ENCODE measurements at places on chromosomes 3 and 15. TPM values are rescaled to one million over a fixed set of nuclear protein-coding genes. Genes with fewer than 3 reads are reported as not detected.

DNA sequence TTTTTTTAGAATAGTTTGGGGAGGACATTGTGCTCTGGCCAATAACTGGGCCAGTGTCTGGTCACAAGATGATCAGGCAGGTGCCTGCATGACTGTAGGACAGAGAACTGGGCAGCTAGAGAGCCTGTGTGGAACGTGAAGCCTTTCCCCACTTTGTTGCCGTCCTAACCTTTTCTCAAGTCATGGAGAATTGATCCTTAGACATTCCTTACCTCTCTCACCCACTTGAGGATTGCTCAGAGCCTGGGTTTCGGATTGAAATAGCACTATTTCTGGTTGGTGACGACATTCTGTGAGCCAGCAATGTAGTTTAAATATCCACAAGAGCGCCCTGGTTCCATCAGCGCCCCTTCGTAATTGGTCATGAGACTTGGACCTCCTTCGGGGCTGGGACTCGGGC is 138.4 kb downstream of the IGF1R start:
- no peak overlapping the region for H3K4me3 ChIP-seq
- no peak overlapping the region for H3K27ac ChIP-seq
- peaks cover 22% of the 10 kb centered on the region for H3K4me1 ChIP-seq

GRCh38 chr3:124878561-124879336 is 8.4 kb downstream of the ITGB5 start:
- no peaks in the 10 kb centered on the region for H3K27me3 ChIP-seq
- H3K4me1 ChIP-seq: peaks cover 56% of the 10 kb centered on the region
- peak overlapping the region; percentile 19 for H3K4me3 ChIP-seq
- peak overlapping the region; percentile 72 for H3K27ac ChIP-seq
- peak; percentile 98 for DNase-seq
- H3K36me3 ChIP-seq: peaks cover 3% of the 10 kb centered on the region

GRCh38 chr15:40952901-40953712 is at the start of gene CHAC1:
CHAC1 (plus strand) TSS chr15:40953471; CDS start chr15:40953584, 113 bp downstream.
- H3K27ac ChIP-seq: peak within 1 kb of the TSS; percentile 80
- H3K4me1 ChIP-seq: peaks cover 10% of the 10 kb centered on the region
- H3K27me3 ChIP-seq: no peaks in the 10 kb centered on the region
- DNase-seq: peak; percentile 89

DNA sequence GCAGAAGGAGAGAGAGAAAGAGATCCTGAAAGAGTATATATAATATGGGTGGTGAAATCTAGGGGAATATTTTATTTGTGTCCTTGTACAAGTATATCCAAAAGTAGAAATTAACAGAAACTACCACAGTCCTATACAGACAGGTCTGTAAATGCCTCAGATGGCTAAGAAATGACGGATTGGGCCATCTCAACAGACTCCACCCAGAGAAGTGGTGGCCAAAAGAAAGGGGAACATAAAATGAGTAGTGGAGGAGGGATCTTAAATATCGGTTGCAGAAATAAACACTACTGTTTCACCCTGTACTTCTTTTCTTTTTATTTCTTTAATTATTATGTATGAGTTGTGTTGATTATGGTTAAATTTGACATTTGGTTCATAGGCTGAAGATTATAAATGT is 47.7 kb downstream of the CCR3 start:
- H3K4me1 ChIP-seq: no peaks in the 10 kb centered on the region
- no peaks in the 10 kb centered on the region for H3K36me3 ChIP-seq
- DNase-seq: no peak
- H3K27ac ChIP-seq: no peak overlapping the region
- no peak overlapping the region for H3K4me3 ChIP-seq

DNA sequence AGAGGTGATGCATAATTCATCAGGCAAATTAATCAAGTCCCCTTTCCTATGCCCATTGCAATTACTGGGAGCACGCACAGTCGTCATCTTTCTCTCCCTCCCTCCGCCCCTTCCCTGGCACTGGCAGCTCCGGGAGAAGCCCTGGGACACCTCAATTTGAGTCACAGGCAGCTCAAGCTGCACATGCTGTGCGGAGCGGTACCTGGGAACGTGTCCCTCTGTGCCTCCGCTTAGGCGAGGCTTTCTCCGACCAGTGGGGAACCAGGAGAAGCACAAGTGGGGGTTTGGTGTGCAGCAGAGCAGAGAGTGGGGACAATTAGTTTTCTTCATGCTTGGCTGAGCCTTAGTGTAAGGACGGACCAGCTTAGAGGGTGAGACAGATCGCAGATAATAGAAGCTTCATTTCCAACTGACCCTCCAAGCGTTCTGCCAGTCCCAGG is 88.3 kb downstream of the SOX14 start:
- H3K4me3 ChIP-seq: no peak overlapping the region
- H3K36me3 ChIP-seq: no peaks in the 10 kb centered on the region
- no peak for DNase-seq
- H3K27ac ChIP-seq: no peak overlapping the region

DNA sequence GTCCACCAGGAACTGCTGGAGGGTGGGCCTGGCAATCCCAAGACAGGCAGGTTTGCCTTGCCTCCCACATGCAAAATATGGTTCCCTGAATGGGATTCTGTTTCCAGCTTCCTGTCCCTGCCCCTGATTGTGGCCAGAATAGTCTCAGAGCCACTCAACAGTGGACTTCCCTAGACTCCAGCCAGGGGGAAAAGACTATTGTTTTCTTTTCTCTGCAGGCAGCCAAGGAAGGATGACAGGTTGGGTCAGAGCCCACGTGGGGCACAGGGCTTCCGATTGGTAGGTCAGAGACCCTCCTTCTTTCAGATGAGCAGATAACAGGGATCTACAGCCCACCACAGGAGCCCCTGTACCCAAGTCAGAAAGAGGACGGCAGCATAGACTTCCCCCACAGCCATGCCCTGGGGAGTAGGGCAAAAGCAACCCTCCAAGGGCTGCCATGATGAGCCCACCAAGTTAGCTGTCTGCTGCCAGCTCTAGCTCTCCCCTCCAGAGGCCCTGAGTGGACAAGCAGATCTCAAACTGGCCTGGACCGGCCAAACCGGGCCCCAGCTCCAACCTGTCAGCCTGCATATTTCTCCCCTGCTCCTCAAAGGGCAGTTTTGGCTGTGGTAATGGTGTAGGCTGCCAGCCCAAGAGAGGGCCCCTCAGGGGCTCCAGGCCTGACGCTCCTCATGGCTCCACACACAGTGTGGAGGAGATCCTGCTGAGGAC is 6.4 kb downstream of the TLR9 start:
- H3K27ac ChIP-seq: no peak overlapping the region
- H3K4me3 ChIP-seq: no peak overlapping the region
- peaks cover 5% of the 10 kb centered on the region for H3K36me3 ChIP-seq
- no peak for DNase-seq
- H3K27me3 ChIP-seq: no peaks in the 10 kb centered on the region

DNA sequence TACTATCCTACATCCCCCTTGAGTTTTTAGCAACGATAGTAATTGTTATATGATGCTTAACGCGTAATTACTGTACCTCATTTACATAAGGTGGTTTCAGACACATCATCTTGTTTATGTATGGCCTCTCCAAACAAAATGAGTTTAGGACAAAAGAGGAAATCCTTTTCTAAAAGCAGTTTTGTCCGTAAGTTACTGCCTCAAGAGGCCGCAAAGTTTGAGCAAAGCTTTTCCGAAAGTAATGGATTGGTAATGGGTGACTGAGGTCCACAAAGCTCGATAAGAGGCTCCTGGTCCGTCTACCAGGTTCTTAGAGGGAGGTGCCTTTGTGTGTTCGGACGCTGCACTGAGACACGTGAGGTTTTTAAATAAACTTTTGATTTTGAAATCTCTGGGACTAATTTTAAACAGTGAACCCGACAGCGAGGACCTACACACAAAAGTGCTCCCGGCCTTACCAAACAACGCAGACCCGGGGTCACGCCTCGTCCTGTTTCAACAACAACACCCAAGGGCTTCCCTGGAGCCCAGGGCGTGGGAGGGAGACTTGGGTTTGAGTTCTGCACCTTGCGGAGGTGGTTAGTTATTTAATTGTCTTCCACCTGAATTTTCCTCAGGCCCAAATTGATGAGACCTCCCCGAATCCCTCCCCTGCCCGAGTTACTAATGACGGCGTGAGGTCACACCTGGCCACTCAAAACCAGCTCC is 456 bp upstream of the C15orf61 start:
- DNase-seq: no peak
- peak overlapping the region; percentile 91 for H3K27ac ChIP-seq
- peak overlapping the region; percentile 74 for H3K4me3 ChIP-seq
- no peaks in the 10 kb centered on the region for H3K36me3 ChIP-seq
- H3K4me1 ChIP-seq: peaks cover 5% of the 10 kb centered on the region

DNA sequence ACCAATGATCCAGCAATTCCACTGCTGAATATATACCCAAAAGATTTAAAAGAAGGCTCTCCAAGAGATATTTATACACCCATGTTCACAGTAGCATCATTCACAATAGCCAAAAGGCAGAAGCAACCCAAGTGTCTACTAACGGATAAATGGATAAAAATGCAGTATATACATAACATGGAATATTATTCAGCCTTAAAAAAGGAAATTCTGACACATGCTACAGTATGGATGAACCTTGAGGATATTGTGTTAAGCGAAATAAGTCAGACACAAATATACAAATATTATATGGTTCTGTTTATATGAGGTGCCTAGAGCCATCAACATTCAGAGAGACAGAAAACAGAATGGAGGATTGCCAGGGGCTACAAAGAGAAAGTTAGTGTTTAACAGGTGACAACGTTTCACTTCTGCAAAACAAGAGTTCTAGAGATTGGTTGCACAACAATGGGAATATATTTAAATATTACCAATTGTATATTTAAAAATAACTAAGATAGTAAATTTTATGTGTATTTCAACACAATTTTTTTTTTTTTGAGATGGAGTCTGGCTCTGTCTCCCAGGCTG is 69.4 kb downstream of the STAG1 start:
- H3K27me3 ChIP-seq: no peaks in the 10 kb centered on the region
- no peak overlapping the region for H3K4me3 ChIP-seq
- no peak overlapping the region for H3K27ac ChIP-seq
- no peaks in the 10 kb centered on the region for H3K36me3 ChIP-seq
- no peaks in the 10 kb centered on the region for H3K4me1 ChIP-seq

DNA sequence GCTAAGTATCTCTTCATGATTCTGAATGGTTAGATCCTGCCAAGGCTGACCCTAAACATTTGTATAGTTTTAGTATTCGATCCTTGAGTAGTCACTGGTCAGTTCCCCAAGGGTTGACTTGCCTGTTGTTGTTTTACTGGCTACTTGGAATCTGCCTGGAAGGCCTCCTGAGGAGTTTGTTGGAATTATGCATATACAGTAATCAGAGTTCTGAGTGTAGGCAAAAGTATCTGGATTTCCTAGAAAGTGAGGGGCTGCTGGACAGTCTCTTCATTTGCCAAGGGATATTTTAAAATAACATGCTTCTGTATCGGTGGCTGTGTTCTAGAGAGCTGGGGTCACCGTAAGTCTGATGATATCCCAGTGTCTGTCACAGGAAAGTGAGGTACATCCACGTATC is 333.2 kb upstream of the C2CD4B start:
- H3K4me1 ChIP-seq: peaks cover 11% of the 10 kb centered on the region
- no peaks in the 10 kb centered on the region for H3K27me3 ChIP-seq
- H3K4me3 ChIP-seq: no peak overlapping the region
- no peak overlapping the region for H3K27ac ChIP-seq

DNA sequence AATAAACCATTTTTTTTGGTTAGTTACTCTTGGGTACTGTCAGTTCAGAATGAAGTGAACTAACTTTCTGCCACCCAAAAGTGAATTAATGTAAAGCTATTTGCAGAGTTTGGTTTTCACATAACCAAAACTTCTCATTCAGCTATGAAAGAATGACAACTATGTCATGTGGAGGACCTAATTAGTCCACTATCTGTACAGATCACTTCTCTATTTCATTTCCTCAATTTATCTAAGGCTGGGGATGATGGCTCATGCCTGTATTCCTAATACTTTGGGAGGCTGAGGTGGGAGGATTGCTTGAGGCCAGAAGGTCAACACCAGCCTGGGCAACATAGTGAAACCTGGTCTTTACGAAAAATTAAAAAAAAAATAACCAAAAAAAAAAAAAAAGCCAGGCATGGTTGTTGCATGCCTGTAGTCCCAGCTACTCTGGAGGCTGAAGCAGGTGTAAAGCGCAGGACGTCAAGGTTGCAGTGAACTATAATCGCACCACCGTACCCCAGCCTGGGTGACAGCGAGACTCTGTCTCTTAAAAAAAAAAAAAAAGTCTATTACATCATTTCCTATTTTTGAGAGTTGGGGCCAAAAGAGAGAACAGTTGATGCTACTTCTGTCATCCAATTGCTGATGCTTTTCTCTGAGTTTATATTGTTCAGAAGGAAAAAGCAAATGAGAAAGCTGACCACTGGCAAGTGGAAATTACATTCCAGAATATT is 8.7 kb downstream of the HYPK start:
- H3K4me1 ChIP-seq: no peaks in the 10 kb centered on the region
- DNase-seq: no peak
- H3K4me3 ChIP-seq: no peak overlapping the region
- no peaks in the 10 kb centered on the region for H3K27me3 ChIP-seq

Gene VIPR1
- total RNA-seq: not detected

Gene HHATL
- total RNA-seq: not detected

Gene SEMA6D
- 1.0 TPM for total RNA-seq
